ENCODE measurements at places on chromosomes 6 and 20. TPM values are rescaled to one million over a fixed set of nuclear protein-coding genes. Genes with fewer than 3 reads are reported as not detected.

DNA sequence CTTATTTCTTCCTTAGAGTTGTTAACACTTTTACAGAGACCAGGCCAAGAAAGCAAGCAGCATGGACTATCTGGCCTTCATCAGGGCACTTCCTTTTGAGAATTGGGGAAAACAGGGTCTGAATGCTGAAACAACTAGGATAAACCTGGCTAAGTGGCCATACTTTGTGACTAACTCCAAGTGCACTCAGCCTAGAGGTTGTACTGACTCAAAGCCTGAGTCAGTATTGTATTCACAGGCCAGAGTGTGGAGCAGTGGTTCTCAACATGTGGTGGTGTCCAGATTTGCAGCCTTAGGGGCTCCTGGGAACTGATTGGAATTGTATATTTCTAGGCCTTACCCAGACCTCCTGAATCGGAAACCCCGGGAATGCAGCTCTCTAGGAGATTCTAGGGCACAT is 20.1 kb downstream of the SEC23B start:
- no peak overlapping the region for H3K4me3 ChIP-seq
- peaks cover 41% of the 10 kb centered on the region for H3K36me3 ChIP-seq
- H3K4me1 ChIP-seq = peaks cover 23% of the 10 kb centered on the region
- H3K27me3 ChIP-seq = no peaks in the 10 kb centered on the region
- no peak for DNase-seq
- H3K27ac ChIP-seq = peak overlapping the region; percentile 44

The VSX1 gene
- not detected for polyA plus RNA-seq

- no peak overlapping the region for H3K4me3 ChIP-seq
- DNase-seq = no peak
- H3K4me1 ChIP-seq = no peaks in the 10 kb centered on the region
Observed at GRCh38 chr6:155383913-155384312, 69.6 kb upstream of the TFB1M start.

- no peaks in the 10 kb centered on the region for H3K4me1 ChIP-seq
- no peak overlapping the region for H3K4me3 ChIP-seq
- no peak for DNase-seq
Observed at GRCh38 chr6:144745439-144745838, 460.3 kb downstream of the UTRN start.

GRCh38 chr6:77561768-77562314 is 91.0 kb upstream of the MEI4 start:
- H3K4me1 ChIP-seq = no peaks in the 10 kb centered on the region
- H3K27me3 ChIP-seq = no peaks in the 10 kb centered on the region
- no peak overlapping the region for H3K4me3 ChIP-seq
- no peak for DNase-seq
- no peak overlapping the region for H3K27ac ChIP-seq
- no peaks in the 10 kb centered on the region for H3K36me3 ChIP-seq

DNA sequence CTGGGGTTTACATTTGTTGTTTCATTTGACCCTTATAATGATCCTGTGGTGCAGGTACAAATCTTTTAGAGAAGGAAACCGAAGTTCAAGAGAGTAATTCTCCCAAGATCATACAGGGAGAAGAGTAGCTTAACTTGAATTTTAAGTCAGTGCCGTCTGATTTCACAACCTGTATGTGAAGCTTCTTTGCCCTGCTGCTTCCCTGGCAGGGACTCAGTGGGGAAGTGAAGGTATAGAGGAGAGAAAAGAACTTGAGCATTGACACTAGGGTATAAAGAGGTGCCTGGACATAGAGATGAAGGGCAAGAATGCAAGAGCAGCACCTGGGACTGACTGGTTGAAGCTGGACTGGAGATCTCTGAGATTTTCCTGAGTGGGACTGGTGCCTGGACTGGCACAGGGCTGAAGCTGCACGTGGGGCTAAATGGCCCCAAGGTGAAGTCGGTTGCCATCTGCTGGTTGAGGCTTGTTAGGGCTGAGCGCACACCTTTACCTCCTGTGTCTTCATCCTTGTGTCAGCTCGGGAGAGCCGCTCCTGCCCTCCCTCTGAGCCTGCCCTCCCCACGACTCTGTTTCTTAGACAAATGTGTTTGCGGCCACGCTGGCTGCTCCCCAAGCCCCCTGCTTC is 41.8 kb downstream of the FARS2 start:
- H3K4me1 ChIP-seq = peaks cover 13% of the 10 kb centered on the region
- no peak overlapping the region for H3K27ac ChIP-seq
- H3K36me3 ChIP-seq = no peaks in the 10 kb centered on the region
- peak; percentile 13 for DNase-seq
- H3K27me3 ChIP-seq = no peaks in the 10 kb centered on the region

- DNase-seq = no peak
- H3K4me1 ChIP-seq = peaks cover 47% of the 10 kb centered on the region
- H3K4me3 ChIP-seq = peak overlapping the region; percentile 98
- H3K27me3 ChIP-seq = no peaks in the 10 kb centered on the region
Observed at GRCh38 chr6:7544597-7544996, 3.1 kb downstream of the DSP start.

The BLTP3A gene
- 4.9 TPM for polyA plus RNA-seq

DNA sequence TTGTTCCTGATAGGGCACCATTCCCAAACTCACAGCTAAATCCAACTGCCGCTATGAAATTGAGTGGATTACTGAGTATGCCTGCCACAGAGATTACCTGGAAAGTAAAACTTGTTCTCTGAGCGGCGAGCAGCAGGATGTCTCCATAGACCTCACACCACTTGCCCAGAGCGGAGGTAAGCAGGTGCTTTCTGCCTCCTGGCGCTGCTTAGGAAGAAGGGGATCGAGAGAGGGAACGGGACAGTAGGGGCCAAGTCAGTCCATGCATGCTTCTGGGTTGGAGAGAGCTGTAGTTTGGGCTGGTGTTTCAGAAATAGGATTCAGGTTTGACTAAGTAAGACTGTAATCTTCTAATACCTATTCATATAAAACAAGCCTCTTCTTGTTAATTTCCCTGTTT is 63.7 kb downstream of the IGF2R start:
- H3K27ac ChIP-seq = no peak overlapping the region
- peaks cover 40% of the 10 kb centered on the region for H3K36me3 ChIP-seq
- no peak overlapping the region for H3K4me3 ChIP-seq
- H3K27me3 ChIP-seq = no peaks in the 10 kb centered on the region

The LY86 gene
- polyA plus RNA-seq = not detected

- H3K36me3 ChIP-seq = peaks cover 24% of the 10 kb centered on the region
- H3K27me3 ChIP-seq = no peaks in the 10 kb centered on the region
- no peak for DNase-seq
Observed at GRCh38 chr6:35354361-35355135, 12.2 kb downstream of the PPARD start.

DNA sequence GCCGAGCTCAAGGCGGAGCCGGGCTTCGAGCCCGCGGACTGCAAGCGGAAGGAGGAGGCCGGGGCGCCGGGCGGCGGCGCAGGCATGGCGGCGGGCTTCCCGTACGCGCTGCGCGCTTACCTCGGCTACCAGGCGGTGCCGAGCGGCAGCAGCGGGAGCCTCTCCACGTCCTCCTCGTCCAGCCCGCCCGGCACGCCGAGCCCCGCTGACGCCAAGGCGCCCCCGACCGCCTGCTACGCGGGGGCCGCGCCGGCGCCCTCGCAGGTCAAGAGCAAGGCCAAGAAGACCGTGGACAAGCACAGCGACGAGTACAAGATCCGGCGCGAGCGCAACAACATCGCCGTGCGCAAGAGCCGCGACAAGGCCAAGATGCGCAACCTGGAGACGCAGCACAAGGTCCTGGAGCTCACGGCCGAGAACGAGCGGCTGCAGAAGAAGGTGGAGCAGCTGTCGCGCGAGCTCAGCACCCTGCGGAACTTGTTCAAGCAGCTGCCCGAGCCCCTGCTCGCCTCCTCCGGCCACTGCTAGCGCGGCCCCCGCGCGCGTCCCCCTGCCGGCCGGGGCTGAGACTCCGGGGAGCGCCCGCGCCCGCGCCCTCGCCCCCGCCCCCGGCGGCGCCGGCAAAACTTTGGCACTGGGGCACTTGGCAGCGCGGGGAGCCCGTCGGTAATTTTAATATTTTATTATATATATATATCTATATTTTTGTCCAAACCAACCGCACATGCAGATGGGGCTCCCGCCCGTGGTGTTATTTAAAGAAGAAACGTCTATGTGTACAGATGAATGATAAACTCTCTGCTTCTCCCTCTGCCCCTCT is 1.1 kb downstream of the CEBPB start:
- H3K4me3 ChIP-seq = peak overlapping the region; percentile 94
- H3K36me3 ChIP-seq = peaks cover 2% of the 10 kb centered on the region
- H3K4me1 ChIP-seq = peaks cover 18% of the 10 kb centered on the region
- DNase-seq = no peak
- H3K27ac ChIP-seq = peak overlapping the region; percentile 90

- no peak overlapping the region for H3K4me3 ChIP-seq
- DNase-seq = no peak
- H3K36me3 ChIP-seq = peaks cover 21% of the 10 kb centered on the region
- H3K27ac ChIP-seq = peak overlapping the region; percentile 52
- peaks cover 75% of the 10 kb centered on the region for H3K4me1 ChIP-seq
Observed at GRCh38 chr6:158812611-158813010, 6.6 kb downstream of the EZR start.

DNA sequence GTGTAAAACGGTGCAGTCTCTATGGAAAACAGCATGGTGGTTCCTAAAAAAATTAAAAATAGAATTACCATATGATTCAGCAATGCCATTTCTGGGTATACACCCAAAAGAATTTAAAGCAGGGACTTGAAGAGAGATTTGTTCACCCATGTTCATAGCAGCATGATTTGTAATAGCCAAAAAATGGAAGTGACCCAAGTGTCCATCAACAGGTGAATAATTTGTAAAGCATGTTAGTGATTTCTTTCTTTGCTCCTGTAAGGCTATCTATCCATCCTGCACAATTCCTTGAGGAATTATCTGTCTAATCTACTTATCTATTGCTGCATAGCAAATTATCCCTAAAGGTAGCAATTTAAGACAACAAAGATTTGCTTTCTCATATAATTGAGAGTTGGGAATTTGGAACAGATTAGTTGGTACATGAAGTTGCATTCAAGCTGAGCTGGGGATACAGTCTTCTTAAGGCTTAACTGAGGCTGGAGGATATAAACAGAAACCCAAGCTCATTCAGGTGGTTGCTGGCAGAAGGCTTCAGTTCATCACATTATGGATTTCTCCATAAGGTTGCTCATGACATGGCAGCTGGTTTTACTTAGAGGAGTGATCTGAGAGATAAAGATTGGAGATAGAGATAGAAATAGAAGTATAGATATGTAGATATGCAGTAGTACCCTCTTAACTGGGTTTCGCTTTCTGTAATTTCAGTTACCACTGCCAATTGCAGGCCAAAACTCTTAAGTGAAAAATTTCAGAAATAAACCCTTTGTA is 62.0 kb downstream of the IL22RA2 start:
- H3K36me3 ChIP-seq = no peaks in the 10 kb centered on the region
- H3K4me1 ChIP-seq = no peaks in the 10 kb centered on the region
- H3K27ac ChIP-seq = no peak overlapping the region
- no peaks in the 10 kb centered on the region for H3K27me3 ChIP-seq
- DNase-seq = no peak
- no peak overlapping the region for H3K4me3 ChIP-seq

DNA sequence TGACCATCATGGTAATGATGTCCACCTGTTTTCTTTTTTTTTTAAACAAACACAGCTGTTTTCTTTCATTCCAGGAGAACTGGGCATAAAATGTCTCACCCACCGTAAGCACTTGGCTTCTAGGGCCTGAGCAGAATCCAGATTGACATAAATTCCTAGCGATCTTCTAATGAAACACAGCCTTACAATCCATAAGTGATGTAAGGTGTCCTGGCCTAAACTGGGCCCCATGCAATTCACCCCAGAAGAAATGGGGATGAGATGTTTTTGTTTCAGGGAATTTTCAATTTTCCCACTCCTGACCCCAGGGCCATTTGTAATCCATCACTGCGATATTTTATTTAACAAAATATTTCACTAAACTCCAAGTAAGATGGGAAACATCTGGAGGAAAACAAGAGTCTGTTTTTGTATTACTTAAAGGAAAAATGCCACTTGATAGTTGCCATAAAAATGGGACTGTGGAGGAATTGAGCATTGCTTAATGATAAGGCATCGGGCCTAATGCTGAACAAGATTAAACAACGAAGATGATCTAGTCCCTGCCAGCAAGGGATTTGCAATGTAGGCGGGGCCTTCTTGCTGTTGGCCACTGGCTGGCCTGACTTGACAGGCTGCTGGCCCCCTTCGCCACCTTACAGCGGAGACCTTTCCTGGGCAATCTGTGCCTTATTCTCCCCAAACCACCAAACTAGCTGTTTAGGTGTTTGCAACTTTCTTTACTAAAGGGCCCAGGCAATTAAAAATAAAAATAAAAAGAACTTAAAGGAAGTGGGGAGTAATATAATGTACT is 183.7 kb downstream of the CD109 start:
- H3K27ac ChIP-seq = no peak overlapping the region
- no peak for DNase-seq
- no peaks in the 10 kb centered on the region for H3K36me3 ChIP-seq
- H3K4me3 ChIP-seq = no peak overlapping the region

- DNase-seq = no peak
- H3K27ac ChIP-seq = no peak overlapping the region
- H3K4me1 ChIP-seq = no peaks in the 10 kb centered on the region
- no peaks in the 10 kb centered on the region for H3K36me3 ChIP-seq
Observed at GRCh38 chr6:151723152-151723551, 84.3 kb upstream of the ESR1 start.

The KHDRBS2 gene
- polyA plus RNA-seq = not detected

GRCh38 chr20:4476903-4477500 is 244.7 kb upstream of the PRND start:
- H3K4me1 ChIP-seq = no peaks in the 10 kb centered on the region
- H3K36me3 ChIP-seq = no peaks in the 10 kb centered on the region
- no peaks in the 10 kb centered on the region for H3K27me3 ChIP-seq
- H3K4me3 ChIP-seq = no peak overlapping the region
- no peak for DNase-seq
- no peak overlapping the region for H3K27ac ChIP-seq

The SLC12A5 gene
- not detected for polyA plus RNA-seq

The TMEM151B gene
- not detected for polyA plus RNA-seq

- H3K36me3 ChIP-seq = no peaks in the 10 kb centered on the region
- H3K4me1 ChIP-seq = peaks cover 5% of the 10 kb centered on the region
- H3K27ac ChIP-seq = no peak overlapping the region
- DNase-seq = no peak
Observed at GRCh38 chr6:6564154-6564553, 24.4 kb upstream of the LY86 start.

The CALHM4 gene
- polyA plus RNA-seq = 0.57 TPM

GRCh38 chr6:105300090-105300489 is 102.8 kb downstream of the PREP start:
- H3K4me1 ChIP-seq = no peaks in the 10 kb centered on the region
- DNase-seq = no peak
- H3K27me3 ChIP-seq = no peaks in the 10 kb centered on the region
- H3K4me3 ChIP-seq = no peak overlapping the region

GRCh38 chr6:132289756-132290155 is 111.5 kb downstream of the MOXD1 start:
- H3K36me3 ChIP-seq = no peaks in the 10 kb centered on the region
- DNase-seq = no peak
- H3K4me3 ChIP-seq = no peak overlapping the region
- no peaks in the 10 kb centered on the region for H3K4me1 ChIP-seq

- DNase-seq = no peak
- H3K4me3 ChIP-seq = no peak overlapping the region
- no peak overlapping the region for H3K27ac ChIP-seq
- H3K4me1 ChIP-seq = peaks cover 17% of the 10 kb centered on the region
Observed at GRCh38 chr20:4671015-4671414, 50.7 kb upstream of the PRND start.

All from keratinocyte (primary cell).